Stimulated activated CD4-positive, alpha-beta T cell treated with anti-CD3 and anti-CD28 coated beads, Interleukin-1b, Interleukin-23, amount 100 ng/mL, for 1 hour (primary cell): ENCODE measurements at places on chromosomes 6 and 20.

- no peak for DNase-seq
Measured at GRCh38 chr6:87344731-87345130, at the start of gene C6orf163. Gene C6orf163, plus strand, starts transcription at chr6:87344813. Its CDS starts 287 bp downstream, at chr6:87345100.

DNA sequence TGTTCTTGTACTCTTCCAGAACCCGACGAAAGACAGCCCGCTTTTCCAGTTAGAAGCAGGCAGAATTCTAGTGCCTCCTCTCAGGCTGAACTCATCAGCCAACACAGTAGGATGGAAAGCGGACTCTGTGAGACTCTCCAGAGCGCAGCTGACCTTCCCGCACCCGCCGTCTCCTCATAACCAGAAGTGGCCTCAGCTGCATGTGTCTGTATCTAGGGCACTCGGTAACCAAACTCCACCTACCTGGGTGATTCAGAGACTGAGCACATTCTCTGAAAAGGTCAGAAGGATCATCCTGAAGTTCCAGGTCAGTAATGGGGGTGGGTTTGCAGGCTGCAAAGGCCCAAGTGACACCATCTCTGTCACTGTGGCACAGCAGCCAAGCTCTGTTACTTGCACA lies 66.7 kb upstream of the NFATC2 start:
- DNase-seq = no peak

DNA sequence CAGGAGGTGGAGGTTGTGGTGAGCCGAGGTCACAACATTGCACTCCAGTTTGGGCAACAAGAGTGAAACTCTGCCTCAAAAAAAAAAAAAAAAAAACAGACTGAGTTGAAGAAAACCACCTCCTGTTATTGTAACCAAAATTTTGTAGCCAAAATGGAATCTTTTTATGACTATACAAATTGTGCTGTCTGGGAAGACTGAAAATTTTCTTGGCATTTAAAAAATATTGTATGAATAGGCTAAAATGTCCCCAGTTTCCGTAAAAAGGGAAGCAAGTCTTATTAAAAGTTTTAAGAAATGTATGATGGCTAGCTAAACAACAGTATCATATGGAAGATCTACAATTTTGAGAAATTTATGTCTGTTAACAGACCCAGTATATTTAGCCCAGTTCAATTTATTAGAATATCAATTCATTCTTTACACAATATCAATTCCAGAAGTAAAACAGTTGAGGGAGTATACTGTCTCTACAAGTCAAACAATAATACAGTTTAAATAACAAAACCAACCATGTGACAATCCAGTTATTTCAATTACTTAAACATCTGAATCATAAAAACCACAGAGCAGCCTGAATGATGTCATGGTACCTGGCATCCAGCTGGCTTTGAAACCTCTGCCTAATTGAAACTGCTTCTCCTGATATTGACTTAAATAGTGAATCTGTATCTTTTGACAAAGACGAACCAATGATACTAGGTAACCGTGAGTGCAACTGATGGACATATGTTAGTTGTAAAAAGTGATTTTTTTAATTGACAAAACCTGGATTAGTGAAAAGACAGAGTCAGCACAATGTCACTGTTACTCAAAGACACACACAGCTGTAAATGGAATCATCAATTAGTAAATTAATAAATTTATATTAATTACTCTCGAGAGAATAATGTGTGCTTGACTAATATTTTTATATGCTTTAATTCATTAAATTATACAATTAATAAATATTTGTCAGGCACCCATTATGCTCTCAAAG lies 166.6 kb upstream of the MARCKS start:
- no peak for DNase-seq

GRCh38 chr6:156190270-156190669 lies 586.9 kb upstream of the ARID1B start:
- DNase-seq = no peak

GRCh38 chr6:144416244-144416643 lies 131.1 kb downstream of the UTRN start:
- DNase-seq = no peak

DNA sequence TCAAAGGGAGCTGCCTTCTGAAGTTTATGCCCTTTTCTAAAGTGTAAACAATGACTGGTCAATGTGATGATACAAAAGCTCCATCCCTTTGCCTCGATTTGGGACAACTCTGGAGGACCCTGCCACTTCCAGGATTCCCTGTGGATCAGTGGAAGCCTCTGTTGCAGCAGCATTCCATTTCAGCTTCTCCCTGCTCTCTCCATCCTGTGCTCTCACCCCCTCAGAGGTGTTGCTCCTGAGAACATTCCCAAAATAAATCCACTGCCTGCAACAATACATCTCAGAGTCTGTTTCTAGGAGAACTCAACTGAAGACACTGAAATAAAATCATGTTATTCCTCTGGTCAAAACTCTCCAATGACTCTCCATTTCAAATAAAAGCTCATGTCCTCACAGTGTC lies 263.6 kb downstream of the HACE1 start:
- DNase-seq = no peak
